ENCODE measurements at places on chromosomes 11 and 22.

DNA sequence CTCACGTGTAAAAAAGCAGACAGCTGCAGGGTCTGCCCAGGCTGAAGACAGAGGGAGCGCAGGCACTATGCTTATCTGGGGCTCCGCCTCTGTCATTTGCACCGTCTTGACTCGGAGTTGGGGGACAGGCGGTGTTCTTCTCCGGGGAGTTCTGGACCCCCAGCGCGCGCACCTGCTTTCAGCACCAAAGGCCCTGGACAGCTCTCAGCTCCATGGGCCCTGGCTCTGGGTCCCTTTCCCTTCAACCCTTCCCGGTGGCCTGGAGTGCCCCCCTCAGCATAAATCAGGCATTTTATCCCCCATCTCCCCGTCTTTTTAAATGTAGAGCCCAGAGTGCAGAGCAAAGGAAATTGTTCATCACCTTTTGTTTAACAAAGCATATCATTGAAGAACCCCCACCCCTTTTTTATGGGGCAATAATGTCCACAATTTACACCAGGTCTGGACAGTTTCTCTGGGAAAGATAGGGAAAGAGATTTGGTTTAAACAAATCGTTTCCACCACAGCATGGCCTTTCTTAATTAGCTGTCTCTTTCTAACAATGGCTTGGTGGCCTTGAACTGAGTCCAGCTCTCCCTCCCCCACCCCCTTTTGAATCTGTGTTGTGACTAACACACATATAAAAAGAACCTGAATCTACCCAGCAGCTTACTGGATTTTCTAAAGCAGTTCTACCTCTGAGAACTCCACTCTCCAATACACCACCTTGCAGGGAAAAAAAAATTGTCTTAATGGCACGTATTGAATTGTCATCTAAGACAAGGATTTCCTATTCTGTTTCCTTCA, 1.7 kb downstream of the SEZ6L start:
- peak; percentile 42 for DNase-seq

DNA sequence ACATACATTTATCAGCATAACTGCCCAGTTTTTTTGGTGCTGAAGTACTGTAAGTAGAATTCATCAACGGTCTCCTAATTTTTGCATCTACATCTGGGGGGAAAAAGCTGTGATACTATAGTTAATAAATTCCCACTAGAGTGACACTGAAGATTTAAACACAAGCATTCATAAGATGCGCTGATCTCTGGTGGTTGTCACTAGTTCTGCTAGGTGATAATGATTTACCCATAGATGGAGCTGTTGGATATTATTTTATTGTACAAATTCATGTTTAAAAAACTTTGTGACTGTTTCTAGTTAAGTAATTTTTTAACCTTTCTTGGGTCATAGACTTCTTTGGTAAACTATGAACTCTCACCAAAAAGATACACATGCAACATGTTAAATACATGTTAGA, 106.6 kb downstream of the EMSY start:
- DNase-seq = peak; percentile 25

GRCh38 chr11:46392421-46393230, 1.1 kb upstream of the CHRM4 start:
- peak; percentile 92 for DNase-seq

GRCh38 chr22:39332441-39333064, 13.1 kb upstream of the RPL3 start:
- DNase-seq = peak; percentile 46

GRCh38 chr22:46609724-46610201, 10.4 kb upstream of the GRAMD4 start:
- DNase-seq = peak; percentile 70

DNA sequence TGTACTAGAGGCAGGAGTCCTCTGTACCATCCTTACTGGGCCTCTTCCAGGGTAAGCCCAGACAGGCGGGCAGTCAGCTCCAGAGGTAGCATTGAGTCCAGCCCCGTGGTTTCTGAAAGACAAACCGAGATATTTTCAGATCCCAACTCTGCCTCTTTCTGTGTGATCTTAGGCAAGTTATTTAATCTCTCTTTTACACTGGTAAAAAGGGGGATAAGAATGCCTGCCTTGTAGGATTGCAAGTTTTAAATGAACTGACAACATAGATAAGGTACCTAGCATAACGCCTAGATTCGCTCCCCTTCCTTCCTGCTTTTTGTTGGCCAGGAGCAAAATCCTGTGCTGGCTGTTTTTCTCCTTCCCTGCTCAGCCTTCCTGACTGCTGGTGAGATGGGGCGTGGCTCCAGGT, 56.4 kb upstream of the NNMT start:
- DNase-seq = peak; percentile 89

DNA sequence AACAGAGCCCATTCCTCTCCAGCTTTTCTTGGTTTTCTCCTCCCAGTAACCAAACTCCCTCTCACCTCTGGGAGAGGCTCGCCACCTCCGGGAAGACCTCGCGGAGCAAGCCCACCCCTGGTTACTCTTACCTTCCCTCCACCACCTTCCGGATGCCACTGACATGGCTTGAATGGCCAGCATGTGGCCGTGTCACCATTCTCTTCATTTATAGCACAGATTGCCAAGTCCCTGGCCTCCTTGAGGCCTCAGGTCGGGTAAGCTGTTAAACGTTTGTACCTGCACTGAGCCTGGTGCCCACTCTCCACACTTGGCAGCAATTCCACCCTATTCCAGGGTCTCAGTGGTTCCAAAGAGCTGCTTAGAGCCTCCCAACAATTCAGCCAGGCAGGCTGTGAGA, 8.0 kb upstream of the FXYD2 start:
- DNase-seq = no peak

- no peak for DNase-seq
Measured at GRCh38 chr22:37499027-37499707, 13.0 kb upstream of the MFNG start.

GRCh38 chr11:21566521-21567117, 626.3 kb upstream of the ANO5 start:
- DNase-seq = peak; percentile 3

DNA sequence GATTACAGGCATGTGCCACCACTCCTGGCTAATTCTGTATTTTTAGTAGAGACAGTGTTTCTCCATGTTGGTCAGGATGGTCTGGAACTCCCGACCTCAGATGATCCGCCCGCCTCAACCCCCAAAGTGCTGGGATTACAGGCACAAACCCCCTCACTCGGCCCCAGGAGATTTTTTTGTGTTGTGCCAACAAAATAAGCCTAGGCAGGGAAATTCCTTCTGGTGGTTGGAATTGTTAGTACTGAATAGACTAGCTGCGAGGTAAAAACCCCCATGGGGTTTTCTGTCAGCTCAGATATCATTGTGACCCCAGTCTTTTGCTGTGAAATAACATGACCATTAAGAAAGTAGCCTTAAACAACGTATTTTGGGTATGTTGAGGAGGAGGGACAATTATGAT, 144.9 kb downstream of the BCR start:
- no peak for DNase-seq

- DNase-seq = no peak
Measured at GRCh38 chr11:93032580-93032979, 63.1 kb downstream of the MTNR1B start.

GRCh38 chr22:31425331-31426050, 26.1 kb downstream of the DRG1 start:
- DNase-seq = no peak

DNA sequence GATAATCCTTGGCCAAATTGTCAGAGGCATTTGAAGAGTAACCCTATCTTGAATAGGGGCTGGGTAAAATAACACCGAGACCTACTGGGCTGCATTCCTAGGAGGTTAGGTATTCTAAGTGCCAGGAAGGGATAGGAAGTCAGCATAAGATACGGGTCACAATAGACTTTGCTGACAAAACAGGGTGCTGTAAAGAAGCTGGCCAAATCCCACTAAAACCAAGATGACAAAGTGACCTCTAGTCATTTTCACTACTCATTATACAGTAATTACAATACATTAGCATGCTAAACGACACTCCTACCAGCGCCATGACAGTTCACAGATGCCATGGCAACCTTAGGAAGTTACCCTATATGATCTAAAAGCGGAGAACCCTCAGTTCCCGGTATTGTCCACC, 964 bp upstream of the REXO2 start:
- no peak for DNase-seq

- no peak for DNase-seq
Measured at GRCh38 chr11:64339286-64339685, 718 bp upstream of the CCDC88B start.

- no peak for DNase-seq
Measured at GRCh38 chr11:29321293-29322132, 695.3 kb downstream of the KCNA4 start.

DNA sequence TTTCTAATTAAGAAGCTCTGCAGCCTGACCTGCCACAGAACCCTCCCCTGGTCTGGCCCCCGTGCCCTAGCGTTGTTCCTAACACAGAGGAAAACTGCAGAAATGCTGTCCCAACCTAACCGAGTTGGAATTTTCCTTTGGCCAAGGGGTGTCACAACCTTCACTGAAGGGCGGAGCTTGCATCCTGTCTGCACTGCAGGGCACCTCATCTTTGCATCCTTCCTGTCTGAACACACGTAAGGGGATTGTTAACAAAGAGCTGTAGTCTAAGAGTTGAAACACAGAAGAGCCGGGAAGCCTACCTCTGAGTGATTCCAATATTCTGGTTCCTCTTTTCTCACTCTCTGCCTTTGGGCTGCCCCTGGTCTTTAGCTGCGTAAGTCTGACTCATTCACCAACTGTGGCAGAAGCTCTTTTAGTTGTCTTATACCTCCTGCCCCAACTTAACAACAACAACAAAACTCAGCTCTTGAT, 1.6 kb downstream of the DIXDC1 start:
- DNase-seq = peak; percentile 62

Measured in hematopoietic multipotent progenitor cell treated with erythropoietin and hydrocortisone succinate and interleukin-3 and kit ligand, for 6 days (in vitro differentiated cells).